NCI-H774 (cell line): ENCODE measurements at places on chromosomes 5 and 9.

- DNase-seq, result no peak
Observed at GRCh38 chr5:41707853-41708603, 162.2 kb downstream of the OXCT1 start.

GRCh38 chr5:150112201-150113046 is 26.1 kb upstream of the CSF1R start:
- DNase-seq, result no peak

GRCh38 chr5:67831048-67831447 is 384.5 kb upstream of the PIK3R1 start:
- DNase-seq, result no peak

DNA sequence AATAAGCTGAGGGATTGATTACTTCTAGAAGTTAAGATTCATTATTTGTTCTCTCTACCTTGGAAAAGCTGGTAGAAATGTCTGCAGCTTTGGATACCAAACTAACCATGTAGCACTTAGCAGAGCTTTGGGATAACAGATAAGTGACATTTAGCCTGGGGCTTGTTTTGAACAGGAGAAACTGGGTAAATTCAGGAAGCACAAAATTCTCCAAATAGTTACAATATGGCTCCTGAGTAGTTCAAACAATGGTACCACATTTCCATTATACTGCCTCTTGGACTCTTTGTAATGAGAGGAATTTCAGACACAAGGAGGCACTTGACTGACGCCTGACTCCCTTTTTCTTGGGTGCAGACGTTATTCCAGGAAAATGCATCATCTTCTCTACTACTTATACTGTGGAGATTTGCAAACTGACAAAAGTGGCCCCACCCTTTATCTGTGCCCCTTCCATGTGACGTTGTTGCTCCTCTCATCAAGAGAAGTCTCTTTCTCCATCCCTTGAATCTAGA is 22.5 kb downstream of the PRUNE2 start:
- DNase-seq, result no peak

- DNase-seq, result peak; percentile 18
Observed at GRCh38 chr5:172420235-172420939, 33.9 kb downstream of the SH3PXD2B start.

- DNase-seq, result no peak
Observed at GRCh38 chr5:90287036-90287435, 122.5 kb downstream of the CETN3 start.

DNA sequence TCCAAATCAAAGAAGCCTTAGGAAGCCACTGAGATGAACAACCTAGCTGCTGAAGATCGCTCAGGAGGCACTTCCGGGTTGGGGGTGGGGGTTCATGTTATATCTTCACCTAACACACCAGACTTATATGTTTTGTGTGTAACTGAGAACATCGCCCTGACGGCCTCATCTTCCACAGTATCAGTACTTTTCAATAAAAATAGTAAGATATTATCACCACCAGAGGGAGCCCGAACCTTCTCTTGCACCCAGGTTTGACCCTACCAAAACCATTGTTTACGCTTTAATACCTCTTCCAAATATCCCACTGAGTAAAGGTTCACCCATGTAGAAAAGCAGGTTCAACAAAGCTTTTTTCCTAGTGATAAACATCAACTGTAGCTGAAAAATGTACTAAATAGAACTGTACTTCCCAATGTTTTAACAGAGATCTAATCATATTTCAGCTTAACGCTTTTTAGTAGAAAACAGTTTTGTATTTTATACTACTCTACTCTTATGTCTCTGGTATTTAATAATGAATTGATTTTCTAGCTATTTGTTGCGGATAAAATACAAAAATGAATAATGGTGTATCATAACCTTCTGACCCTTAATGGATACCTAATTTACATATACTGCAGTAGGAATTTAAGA is 244.0 kb downstream of the EPB41L4A start:
- peak; percentile 39 for DNase-seq

GRCh38 chr5:178114325-178115135 is 1.2 kb downstream of the N4BP3 start:
- DNase-seq, result no peak

GRCh38 chr5:34529581-34530331 is 126.4 kb upstream of the RAI14 start:
- DNase-seq, result no peak

GRCh38 chr9:36144309-36145232 is 8.0 kb downstream of the GLIPR2 start:
- no peak for DNase-seq

- no peak for DNase-seq
Observed at GRCh38 chr5:68252673-68253623, 37.4 kb downstream of the PIK3R1 start.

- DNase-seq, result no peak
Observed at GRCh38 chr9:130768891-130769403, 66.1 kb upstream of the ABL1 start.

DNA sequence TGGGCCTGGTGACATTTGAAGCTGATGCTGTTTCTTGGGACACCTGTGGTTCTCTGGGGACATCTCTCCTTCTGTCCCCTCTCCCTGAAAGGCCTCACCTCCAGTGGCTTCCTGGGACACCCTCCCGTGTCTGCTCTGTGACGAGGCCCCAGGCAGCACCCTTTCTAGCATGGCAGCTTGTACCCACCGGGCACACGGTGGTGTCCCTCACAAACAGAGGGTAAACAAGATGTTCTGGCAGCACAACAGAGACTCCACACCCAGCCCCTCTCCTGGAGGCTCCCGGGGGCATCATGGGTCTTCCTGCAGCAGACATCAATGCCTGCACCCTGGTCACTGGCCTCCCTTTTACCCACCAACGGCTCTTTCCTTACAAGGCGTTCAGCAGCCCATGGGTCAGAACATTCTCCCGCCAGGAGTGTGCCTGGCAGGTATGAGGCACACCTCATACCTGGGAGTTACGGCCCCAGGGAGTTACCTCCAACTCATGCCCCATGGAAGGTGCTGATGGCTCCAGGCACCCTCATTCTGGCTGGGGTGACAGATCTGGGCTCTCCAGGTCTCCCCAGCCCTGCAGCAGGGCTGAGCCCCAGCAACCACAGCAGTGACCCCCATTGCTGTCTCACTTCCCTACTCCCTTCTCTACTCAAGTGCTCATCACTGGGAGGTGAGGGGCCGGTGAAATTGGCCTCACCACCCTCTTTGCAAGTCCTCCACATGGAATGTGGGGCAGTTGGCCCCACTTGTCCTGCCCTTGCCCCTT is 51.1 kb downstream of the BARX1 start:
- DNase-seq, result no peak

DNA sequence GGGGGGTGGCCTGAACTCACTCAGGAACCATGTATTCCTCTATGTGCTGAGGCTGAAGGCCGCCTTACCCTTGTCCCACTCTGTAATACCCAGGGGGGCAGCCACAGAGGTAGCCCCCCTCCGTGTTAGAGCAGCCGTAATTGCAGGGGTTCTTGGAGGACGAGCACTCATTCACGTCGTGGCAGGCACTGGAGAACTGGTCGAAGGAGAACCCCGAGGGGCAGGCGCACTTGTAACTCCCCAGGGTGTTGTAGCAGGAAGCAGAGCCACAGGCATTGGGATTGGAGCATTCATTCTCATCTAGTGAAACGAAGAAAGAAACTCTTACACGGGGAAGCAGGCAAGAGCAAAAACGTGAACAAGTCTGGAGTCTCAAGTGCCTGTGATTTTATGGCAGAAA is 179.8 kb downstream of the SLC12A2 start:
- DNase-seq, result no peak

GRCh38 chr5:23763170-23763569 is 255.8 kb downstream of the PRDM9 start:
- no peak for DNase-seq

- no peak for DNase-seq
Observed at GRCh38 chr5:164672931-164673694, 1167.7 kb downstream of the MAT2B start.

DNA sequence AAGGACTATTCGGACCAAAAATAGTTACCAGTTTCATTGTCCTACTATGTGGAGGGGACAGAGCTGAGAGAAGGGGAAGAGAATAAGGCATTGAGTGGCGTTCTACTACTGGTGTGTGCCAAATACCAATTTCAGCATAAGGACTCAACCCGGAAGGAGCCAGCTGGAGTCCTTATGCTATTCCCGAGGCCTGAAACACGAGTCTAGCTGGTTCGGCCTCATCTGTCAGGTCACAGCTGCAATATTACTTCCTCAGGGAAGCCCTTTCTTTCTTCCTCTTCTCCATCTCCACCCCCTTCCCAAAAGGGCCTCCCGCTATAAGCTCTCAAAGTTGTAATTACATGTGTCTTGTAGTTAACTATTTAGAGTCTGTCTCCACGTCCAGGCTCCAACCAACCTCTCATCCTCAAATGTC is 20.5 kb upstream of the FER start:
- DNase-seq, result peak; percentile 25

DNA sequence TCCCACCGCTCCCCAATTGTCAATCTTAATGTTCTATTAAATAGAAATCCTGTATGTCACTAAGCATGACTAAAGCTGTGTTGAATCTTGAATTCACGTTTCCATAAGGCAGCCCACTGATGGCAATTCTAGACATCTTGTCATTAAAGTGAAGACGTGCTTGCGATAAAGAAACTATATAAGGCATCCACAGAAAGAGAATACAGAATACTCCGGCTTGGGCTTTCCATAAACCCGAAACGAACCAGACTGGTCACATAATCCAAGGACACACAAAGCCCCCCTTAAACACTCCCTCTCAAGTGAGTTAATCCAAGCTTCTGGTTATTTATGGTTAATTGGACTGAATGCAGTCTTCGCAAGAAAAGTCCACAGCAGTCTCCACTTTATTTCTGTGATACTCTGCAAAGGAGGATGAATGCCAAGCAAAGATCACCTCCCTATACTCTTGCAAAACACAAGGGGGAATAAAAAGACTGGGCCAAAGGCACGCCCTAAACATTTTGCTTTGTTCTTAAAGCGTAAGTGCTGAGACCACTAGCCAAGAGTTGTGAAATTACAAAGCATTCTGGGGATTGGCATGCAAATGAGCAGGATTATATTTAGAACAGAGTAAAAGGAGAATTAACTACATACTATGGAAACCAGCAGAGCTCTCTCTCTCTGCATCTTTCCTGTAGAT is 54.7 kb downstream of the DPYSL3 start:
- DNase-seq, result no peak

GRCh38 chr9:3507395-3508077 is 18.3 kb downstream of the RFX3 start:
- DNase-seq, result peak; percentile 69

GRCh38 chr5:78648359-78649210 is at the start of gene LHFPL2:
Gene LHFPL2 (minus strand): TSS chr5:78648772. CDS start chr5:78510213, 138,559 bp downstream.
- peak; percentile 46 for DNase-seq

- no peak for DNase-seq
Observed at GRCh38 chr5:74631081-74631953, 9.2 kb downstream of the ENC1 start.
